ENCODE measurements at places on chromosomes 2 and 18.
A peak's percentile ranks its signal among the peaks of the same experiment; 100 is the strongest.

DNA sequence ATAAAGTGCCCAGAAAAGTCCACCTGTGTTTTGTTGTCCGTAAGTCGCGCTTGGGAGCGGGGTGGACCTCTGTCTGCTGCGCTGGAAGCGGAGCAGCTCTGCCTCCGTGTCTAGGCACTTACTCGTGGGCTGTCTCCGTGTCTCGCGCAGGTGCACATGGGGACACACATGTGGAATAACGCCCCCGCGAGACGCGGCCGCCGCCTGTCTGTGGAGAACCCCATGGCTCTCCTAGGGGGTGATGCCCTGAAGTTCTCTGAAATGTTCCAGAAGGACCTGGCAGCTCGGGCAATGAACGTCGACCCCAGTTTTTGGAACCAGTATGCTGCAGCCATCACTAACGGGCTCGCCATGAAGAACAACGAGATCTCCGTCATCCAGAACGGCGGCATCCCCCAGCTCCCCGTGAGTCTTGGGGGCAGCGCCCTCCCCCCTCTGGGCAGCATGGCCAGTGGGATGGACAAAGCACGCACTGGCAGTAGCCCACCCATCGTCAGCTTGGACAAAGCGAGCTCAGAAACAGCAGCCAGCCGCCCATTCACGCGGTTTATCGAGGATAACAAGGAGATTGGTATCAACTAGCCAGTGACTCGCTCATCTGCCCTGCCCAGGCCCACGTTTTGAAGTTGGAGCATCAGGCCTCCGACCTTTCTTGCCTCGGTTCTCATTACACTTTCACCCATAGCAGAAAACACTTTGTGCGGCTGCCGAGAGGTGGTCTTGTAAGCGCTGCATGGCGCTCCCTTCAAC lies 17.3 kb downstream of the SALL3 start:
- DNase-seq, result no peak

- no peak for DNase-seq
Measured at GRCh38 chr18:68623342-68623741, 91.6 kb downstream of the TMX3 start.

GRCh38 chr2:110854355-110855081 lies 122.1 kb downstream of the ACOXL start:
- no peak for DNase-seq

GRCh38 chr18:34543356-34543755 lies 166.7 kb upstream of the DTNA start:
- no peak for DNase-seq

DNA sequence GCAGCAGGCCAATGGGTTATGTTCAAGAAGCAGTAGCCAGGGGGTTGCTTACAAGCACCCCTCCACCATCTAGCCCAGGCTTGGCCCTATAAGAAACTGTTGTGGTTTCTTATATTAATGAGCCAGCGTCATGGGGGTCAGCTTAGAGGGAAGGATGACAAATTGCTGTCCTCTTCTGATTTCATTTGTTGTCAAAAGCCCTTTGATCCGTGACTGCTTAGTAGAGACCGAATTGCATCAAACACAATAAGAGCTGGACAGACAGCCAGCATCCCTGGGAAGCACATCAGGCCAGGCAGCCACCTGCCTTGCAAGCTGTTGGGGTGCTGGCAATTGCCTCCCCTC lies 206.6 kb upstream of the SETBP1 start:
- no peak for DNase-seq

GRCh38 chr2:157439824-157440186 lies 4.1 kb downstream of the CYTIP start:
- no peak for DNase-seq

GRCh38 chr2:2938481-2938880 lies 439.1 kb downstream of the EIPR1 start:
- no peak for DNase-seq

DNA sequence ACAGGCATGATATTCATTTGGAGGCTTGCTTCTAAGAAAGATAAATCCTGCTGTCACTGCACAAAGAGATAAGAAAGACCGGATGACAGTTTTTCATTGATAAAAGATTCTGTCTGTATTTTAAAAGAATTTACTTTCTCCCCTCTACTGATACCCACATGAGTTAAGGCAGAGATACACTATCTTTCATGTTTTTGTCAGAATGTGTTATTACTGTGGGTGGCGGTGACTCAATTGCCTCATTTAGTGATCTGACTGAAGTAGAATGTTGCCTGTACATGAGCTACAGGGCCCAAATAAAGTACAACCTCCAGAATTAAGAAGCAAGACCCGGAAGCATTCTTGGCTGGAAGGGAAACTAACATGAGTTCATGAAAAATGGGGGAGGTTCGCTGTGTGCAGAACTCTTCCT lies 480.0 kb downstream of the SLC4A3 start:
- DNase-seq, result no peak

DNA sequence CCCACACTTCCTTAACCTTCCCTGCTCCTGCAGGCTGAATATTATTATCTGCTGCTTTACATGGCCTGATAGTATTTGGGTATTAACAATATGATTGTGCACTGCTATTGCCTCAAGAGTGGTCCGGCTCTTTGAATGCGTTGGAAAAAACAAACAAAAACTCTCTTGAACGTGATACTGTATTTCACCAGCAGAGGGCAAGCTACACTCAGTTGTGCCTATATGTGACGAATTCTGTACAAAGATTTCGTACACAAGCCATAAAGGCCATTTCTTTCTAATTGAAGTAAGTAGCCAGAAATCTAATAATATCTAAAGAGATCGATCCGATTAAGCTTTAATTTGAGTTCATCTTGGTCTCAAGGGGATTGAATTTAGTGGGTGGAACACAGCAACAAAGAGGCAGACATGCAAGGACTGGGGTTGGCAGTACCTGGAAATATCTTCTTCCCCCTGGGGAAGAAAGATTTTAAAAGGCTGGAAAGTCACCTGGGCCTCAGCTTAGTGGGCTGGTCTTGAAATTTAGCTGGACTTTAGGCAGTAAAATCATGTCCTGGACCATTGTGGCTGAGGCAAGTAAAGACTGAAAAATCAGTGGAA lies 49.3 kb upstream of the RAB6D start:
- DNase-seq, result peak; percentile 39

- DNase-seq, result no peak
Measured at GRCh38 chr2:147623328-147623727, 221.5 kb upstream of the ACVR2A start.

- DNase-seq, result no peak
Measured at GRCh38 chr2:137764646-137765045, 199.6 kb upstream of the HNMT start.

DNA sequence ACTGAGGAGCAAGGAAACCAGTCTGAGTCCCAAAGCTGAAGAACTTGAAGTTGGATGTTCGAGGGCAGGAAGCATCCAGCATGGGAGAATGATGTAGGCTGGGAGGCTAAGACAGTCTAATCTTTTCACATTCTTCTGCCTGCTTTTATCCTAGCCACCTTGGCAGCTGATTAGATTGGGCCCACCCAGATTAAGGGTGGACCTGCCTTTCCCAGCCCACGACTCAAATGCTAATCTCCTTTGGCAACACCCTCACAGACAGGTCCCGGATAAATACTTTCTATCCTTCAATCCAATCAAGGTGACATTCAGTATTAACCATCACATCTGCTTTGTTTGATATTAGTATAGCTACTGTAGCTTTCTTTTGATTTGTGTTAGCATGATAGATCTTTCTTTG lies 27.1 kb downstream of the VRK2 start:
- DNase-seq, result no peak

GRCh38 chr2:120902592-120902991 lies 166.9 kb downstream of the GLI2 start:
- no peak for DNase-seq

DNA sequence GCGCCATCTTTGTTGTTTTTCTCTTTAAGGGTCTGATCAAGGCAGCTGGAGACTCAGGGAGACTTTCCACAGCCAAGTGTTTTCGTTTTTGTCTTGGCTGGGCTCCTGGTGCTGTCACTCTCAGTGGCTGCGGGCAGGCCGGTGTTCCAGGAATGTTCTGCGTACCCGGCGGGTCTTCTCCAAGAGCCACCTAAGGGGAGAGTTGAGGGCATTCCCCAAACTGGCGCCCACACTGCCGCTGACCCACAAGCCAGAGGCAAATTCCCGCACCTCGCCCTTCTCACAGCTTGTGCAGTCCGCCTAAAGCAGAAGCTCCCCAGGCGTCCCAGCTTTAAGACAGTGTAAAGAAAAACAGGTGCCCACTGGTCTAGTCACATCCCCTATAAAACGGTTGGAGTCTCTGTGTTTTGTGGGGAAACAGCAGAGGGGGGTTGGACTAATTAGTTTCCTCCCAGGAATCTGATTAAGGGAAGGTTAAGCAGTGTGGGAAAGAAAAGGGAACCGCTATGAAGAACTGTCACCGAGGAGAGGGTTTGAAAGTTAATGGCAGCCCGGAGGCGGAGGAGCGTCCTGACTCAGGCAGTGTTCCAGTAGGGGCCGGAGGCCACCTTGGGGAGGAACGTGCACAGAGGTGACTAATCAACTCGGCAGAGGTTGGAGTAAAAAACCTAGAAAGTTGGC lies 224.5 kb downstream of the SLC4A3 start:
- no peak for DNase-seq

DNA sequence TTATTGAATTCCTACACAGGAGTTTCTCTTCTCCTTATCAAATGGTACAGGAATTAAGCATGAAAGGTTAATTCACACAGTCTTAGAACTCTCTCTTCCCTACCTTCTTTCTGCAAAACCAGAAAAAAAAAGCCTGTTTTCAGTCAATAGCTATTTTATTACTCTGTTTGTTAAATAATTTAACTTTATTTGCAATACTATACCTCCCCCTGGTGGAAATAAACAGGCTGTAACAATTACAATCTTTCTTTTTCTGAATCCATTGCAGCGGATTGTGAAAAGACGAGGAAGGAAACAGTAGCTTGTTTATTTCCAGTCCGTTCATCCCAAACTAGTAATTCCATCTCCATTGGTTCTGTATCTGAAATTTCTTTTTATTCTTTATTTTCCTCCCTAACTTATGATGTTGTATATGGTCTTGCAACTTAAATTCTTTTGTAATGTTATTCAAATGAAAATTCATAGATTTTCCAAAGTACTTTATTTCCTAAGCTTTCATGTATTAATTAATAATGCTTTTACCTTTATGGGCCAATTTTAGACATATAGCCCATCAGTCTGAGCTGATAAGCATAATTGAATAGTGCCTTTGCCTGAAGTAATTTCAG lies 165.2 kb downstream of the SH3BP4 start:
- no peak for DNase-seq

- no peak for DNase-seq
Measured at GRCh38 chr2:203605302-203605701, 70.2 kb upstream of the RAPH1 start.

DNA sequence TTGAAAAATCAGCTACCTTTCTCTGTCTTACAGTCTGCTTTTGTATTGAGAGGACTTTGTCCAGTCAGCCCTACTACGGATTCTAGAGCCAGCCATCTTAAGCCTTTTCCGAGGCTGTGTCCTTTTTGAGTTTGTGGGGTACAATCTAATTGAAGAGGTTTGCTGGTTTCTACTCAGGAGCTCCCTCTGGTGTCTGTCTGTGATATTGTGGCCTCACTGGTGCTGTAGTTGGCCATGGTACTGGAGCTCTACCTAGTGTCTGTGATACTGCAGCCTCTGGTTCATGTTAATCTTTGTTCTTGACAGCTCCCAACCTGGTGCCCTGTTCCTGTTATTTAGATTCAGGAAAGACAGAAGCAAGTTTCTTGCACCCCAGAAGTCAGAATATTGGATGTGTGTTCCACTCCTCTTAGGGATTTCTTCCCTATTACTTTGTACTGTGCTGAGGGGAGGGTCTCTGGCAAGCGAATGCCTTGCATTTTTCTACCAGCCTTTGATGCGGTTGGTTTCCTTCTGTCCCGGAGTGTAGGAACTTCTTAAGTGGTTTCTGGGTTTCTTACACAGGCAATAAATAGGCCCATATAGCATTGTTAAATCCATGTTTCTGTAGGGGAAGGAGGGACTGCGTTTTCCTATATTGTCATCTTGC lies 78.5 kb downstream of the ACSL3 start:
- peak; percentile 49 for DNase-seq

- DNase-seq, result no peak
Measured at GRCh38 chr18:58201733-58202730, 158.0 kb downstream of the NEDD4L start.

DNA sequence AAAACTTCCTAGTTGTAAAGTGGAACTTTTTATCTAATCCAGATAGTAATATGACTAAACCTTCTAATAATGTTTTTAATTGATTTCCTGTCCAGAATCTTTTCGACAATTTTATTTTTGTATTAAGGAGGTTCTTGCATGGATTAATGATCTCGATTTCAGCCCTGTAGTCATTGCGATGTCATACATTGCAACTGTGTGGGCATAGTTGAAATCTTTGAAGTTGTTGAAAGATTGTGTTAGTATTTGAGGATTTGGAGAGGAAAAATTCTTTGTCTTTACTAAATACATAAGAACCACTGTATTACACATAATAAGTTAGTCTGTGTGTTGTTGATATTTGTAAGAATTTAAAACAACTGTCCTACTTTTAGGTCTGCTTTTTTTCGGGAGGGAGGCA lies 31.1 kb downstream of the ACSL3 start:
- DNase-seq, result no peak

GRCh38 chr2:232951891-232952290 lies 61.2 kb downstream of the NGEF start:
- DNase-seq, result no peak

DNA sequence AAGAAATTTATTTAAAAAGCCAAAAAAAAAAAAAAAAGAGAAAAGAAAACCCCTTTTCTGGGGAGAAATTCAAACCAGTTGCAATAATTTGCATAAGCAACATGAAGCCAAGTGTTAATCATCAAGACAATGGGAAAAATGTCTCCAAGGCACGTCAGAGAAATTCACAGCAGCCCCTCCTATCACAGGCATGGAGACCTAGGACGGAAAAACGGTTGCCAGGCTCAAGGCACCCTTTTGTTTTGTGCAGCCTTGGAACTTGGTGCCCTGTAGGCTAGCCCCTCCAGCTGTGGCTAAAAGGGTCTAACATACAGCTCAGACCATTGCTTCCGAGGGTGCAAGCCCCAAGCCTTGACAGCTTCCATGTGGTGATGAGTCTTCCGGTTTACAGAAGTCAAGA lies 509.2 kb upstream of the SOX11 start:
- DNase-seq, result no peak

DNA sequence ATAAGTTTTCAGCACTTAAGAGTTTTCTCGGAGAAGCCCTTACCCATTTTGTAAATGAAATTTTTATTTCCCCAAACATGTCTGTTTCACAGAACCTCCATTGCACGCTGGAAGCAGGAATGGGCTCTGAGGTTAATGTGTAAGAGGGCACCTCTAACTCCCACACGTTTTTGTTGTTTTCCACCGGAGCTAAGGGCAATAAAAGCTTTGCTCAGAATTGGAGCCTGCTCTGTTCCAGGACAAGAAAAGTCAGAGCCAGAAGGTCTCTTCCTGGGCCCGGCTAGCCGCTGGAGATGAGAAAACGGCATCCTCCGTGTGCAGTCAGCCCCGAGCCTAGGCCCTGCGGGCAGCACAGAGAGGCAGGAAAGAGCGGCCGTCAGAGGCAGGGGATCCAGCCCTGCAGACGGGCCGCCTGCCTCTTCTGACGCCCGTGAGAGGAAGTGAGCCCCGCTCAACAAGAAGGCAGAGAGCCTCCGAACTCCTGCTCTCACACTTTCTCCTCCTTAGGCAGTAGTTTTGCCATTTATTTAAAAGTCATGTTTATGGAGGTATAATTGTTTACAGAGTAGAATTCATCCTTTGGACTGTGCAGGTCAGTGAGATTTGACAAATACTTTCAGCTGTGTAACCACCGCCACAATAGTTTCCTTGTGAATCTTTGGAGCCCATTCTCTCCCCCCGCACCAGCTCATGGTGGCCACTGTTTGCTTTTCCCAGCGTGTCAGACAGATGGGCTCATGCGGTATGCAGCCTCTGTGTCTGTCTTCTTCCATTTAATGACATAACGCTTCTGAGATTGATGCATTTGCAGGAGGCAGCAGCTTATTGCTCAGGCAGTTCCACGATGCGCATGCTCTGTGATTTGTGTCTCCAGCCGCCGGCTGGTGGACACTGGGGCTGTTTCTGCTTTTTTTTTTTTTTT lies 117.3 kb downstream of the GALR1 start:
- DNase-seq, result no peak
